Activated CD4-positive, alpha-beta T cell treated with anti-CD3 and anti-CD28 coated beads, Interleukin-2, amount 10 ng/mL, durations not matched to agents 24 days and 14 days (primary cell): ENCODE measurements at places on chromosomes 13 and 19. TPM values are rescaled to one million over a fixed set of nuclear protein-coding genes. Genes with fewer than 3 reads are reported as not detected.

DNA sequence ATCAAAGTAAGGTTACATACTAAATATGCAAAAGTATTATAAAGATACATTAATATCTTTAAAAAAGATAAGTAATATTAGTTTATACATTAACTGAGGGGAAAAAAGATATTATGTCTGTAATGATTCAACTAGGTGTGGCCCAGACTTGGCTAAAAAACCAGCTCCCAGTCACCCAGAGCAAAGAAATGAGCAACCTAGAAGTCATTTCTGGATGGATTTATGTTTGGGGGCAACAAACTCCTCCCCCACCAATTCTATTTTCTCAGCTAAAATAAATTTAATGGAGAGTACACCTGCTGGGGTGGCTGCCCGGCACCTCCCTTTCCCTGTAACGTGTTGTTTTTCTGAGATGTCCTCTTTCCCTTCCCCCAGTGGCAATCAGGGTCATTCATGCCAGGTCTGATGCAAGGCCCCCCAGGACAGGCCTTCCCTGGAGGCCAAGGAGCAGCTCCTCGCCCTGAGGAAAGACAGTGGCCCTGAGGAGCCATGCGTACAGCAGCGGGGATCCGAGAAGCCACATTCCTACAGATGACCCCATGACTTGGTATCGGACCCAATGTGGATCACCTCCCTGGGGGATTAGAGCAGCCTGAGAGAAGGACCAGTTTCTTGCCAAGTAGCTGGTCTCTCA lies 78.6 kb upstream of the DOCK9 start:
- no peak overlapping the region for H3K4me3 ChIP-seq
- no peaks in the 10 kb centered on the region for H3K27me3 ChIP-seq
- H3K36me3 ChIP-seq, result peaks cover 18% of the 10 kb centered on the region
- no peak for DNase-seq

GRCh38 chr13:43664700-43665191 lies 122.0 kb downstream of the ENOX1 start:
- H3K27me3 ChIP-seq, result peaks cover 6% of the 10 kb centered on the region
- no peaks in the 10 kb centered on the region for H3K36me3 ChIP-seq
- peaks cover 8% of the 10 kb centered on the region for H3K4me1 ChIP-seq
- peak; percentile 69 for DNase-seq
- H3K27ac ChIP-seq, result peak overlapping the region; percentile 36

DNA sequence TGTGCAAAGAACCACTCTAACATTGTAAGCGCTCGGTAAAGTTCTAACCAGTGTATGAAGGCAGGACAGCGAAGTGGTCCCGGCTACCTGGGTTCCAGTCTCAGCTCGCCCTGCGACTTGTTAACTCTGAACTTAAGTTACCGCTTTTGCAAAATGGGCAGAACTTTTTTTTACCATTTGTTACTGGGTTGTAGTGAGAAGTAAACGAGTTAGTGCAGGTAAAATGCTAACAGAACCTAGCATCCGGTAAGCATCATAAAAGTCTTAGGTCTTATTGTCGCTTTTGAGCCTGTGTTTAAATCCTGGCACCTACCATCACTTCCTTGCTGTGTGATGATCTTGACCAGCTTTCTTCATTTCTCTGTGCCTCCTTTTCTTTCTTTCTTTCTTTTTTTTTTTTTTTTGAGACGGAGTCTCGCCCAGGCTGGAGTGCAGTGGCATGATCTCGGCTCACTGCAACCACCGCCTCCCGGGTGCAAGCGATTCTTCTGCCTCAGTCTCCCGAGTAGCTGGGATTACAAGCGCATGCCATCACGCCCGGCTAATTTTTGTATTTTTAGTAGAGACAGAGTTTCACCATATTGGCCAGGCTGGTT lies 734 bp upstream of the TRMT1 start:
- H3K27ac ChIP-seq, result peak overlapping the region; percentile 97
- no peak for DNase-seq
- no peaks in the 10 kb centered on the region for H3K27me3 ChIP-seq
- peaks cover 38% of the 10 kb centered on the region for H3K36me3 ChIP-seq

Gene ARRDC5
- 0.24 and 0.28 TPM in 2 replicates for total RNA-seq

Gene KIR2DL3
- 0.12 TPM in 1 of 2 replicates, not detected in the other for total RNA-seq

Gene CEACAM7
- not detected in 2 replicates for total RNA-seq
